ENCODE measurements at places on chromosomes 11 and 22.

- no peak overlapping the region for H3K27ac ChIP-seq
- no peak overlapping the region for H3K4me3 ChIP-seq
- H3K27me3 ChIP-seq, result no peaks in the 10 kb centered on the region
- peaks cover 3% of the 10 kb centered on the region for H3K4me1 ChIP-seq
- no peak for DNase-seq
- no peaks in the 10 kb centered on the region for H3K36me3 ChIP-seq
Observed at GRCh38 chr22:39958949-39959639, 1.1 kb upstream of the TMA7B start.

DNA sequence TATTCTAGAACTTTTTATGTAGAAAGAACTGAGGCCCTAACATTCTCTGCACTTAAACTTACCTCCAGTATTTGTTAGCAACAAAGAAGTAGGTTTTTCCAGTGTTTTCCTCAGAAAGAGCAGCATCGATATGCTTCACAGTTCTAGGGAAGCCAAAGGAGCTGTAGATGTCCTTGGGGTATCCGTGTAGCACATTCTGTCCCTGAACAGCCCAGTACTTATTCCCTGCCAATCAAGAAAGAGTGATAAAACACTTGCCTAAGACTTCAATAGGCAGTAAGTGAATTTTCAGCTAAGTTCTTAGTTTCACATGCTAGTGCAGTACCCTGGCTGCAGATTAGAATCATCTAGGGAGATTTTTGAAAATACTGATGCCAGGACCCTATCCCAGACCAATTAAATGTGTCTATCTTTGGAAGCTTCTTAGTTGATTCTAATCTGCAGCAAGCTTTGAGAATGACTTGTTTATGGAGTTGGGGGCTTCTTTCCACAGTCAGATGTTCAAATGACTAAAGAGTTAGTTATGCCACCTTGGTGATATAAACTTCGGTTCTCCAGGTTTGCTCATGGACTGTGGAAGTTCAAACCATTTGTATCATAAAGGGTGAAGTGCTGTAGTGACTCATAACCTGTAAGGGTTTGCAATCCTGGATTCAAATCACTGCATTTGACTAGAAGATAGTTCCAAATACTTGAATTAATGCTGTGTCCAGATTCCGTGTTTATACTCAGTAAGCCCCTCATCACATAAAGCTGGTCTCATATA, 6.5 kb downstream of the MMP1 start:
- no peak overlapping the region for H3K4me3 ChIP-seq
- no peaks in the 10 kb centered on the region for H3K36me3 ChIP-seq
- H3K4me1 ChIP-seq, result no peaks in the 10 kb centered on the region
- no peak overlapping the region for H3K27ac ChIP-seq
- no peak for DNase-seq

DNA sequence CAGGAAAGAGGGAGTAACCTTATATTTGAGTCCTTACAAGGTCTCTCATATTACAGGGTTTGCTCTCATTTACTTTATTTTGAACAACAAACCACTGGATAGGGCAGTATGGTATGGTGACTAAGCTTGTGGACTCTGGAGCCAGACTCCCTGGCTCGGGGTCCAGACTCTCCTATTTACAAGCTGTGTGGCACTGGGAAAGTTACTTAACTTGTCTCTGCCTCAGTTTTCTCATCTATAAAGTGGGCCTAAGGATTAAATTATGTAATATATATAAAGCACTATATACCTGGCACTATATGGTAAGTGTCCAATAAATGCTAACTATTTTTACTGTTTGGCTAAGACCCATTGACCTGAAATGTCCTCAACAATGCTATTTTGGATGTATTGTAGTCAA, 1.7 kb upstream of the DCHS1 start:
- H3K27me3 ChIP-seq, result peaks cover 6% of the 10 kb centered on the region

DNA sequence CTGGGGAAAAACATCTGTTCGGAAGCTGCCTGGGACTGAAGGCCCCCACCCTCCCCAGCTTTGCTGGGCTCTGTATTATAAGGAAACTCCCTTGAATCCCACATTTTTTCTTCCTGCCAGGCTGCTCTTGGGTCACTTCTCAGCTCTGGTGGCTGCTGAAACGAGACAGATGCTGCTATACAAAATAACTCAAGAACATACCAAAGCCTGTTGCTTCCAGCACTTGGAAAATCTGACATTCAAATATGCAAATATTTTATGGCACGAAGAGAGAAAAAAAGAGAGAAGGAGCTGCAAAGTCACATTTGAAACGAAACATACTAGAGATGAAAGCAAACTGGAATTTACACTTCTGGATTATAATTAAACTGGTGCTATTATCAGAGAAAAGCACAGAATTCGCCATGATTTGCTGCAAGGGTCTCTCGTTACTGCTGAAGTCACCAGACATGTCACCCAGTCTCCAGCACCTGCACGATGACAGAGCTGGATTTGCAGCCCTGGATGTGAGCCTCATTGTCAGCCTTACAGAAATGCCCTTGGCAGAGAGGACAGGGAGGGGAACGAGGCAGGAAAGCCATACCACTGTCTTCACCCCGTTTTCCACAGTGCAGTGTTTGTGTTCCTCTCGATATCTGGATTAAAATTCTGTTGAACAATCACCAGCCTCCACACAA, 47.9 kb upstream of the IGSF9B start:
- no peak for DNase-seq
- no peaks in the 10 kb centered on the region for H3K27me3 ChIP-seq
- H3K36me3 ChIP-seq, result no peaks in the 10 kb centered on the region
- peaks cover 8% of the 10 kb centered on the region for H3K4me1 ChIP-seq
- no peak overlapping the region for H3K27ac ChIP-seq

GRCh38 chr11:73273222-73273895, 1.2 kb downstream of the P2RY6 start:
- peaks cover 2% of the 10 kb centered on the region for H3K4me1 ChIP-seq
- DNase-seq, result no peak
- no peaks in the 10 kb centered on the region for H3K36me3 ChIP-seq

DNA sequence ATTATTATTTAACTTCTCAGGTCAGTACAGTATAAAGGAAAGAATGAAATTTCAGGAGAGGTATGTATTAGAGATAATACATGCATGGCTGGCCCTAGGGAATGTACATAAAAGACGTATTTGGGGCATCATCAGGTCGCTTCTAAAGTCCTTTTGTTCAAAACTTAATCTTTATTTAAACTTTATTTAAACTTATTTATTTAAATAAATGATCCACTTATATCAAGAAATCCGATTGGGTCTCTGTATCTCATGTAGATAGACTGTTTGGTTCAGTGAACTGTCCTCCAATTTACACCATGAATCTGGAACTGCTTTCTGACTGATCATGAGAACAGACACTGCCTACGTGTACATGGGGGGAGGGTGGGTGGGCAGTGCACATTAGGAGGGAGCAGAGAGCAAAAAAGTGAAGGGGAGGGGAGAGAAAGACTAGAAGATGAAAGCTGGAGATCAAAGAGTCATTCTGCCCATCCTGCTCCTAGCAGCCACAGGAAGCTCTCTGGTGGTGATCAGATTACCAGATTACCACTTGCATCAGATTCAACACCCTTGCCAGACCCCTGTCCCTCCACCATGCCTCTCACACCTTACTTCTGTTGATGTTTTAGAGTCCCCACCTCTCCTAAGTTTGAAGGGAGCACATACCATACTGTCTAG, 92.1 kb upstream of the MTMR2 start:
- H3K27me3 ChIP-seq, result no peaks in the 10 kb centered on the region
- H3K27ac ChIP-seq, result no peak overlapping the region
- H3K4me3 ChIP-seq, result no peak overlapping the region
- H3K36me3 ChIP-seq, result no peaks in the 10 kb centered on the region

- H3K27me3 ChIP-seq, result no peaks in the 10 kb centered on the region
- no peak overlapping the region for H3K27ac ChIP-seq
- no peaks in the 10 kb centered on the region for H3K36me3 ChIP-seq
- H3K4me1 ChIP-seq, result peaks cover 6% of the 10 kb centered on the region
Observed at GRCh38 chr11:65555693-65556231, 2.4 kb downstream of the LTBP3 start.

GRCh38 chr22:45866646-45867117, 110.3 kb downstream of the WNT7B start:
- no peak for DNase-seq
- no peak overlapping the region for H3K27ac ChIP-seq
- H3K4me1 ChIP-seq, result no peaks in the 10 kb centered on the region
- H3K27me3 ChIP-seq, result peaks cover 29% of the 10 kb centered on the region

DNA sequence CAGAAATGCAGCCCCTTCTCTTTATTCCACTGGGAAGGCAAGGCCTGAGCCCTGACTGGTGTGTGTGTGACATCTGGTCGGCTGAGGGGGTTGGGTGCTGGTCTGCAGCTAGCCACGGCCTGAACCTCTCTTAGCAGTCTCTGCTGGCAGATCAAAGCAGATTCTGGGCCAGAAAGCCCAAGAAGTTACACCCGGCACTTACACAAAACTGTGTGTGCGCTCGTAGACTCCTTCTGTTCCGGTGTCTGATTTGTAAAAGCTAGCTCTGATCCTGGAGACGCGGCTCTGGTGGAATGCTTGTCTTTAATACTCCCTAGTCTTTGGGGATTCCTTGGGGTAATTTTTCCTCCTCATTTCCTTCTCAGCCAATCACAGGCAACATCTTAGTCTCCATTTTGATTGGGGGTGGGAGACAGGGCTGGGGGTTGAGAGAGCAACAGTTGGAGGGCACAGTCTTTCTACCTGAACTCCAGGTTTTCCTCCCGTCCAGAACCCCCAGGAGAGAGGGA, 5.5 kb downstream of the PKNOX2 start:
- H3K4me1 ChIP-seq, result peaks cover 19% of the 10 kb centered on the region
- no peaks in the 10 kb centered on the region for H3K36me3 ChIP-seq
- peak overlapping the region; percentile 26 for H3K27ac ChIP-seq
- no peaks in the 10 kb centered on the region for H3K27me3 ChIP-seq
- DNase-seq, result peak; percentile 61

GRCh38 chr11:58637371-58637770, 14.9 kb downstream of the CNTF start:
- no peaks in the 10 kb centered on the region for H3K27me3 ChIP-seq
- H3K27ac ChIP-seq, result no peak overlapping the region
- H3K4me3 ChIP-seq, result no peak overlapping the region
- DNase-seq, result no peak
- H3K4me1 ChIP-seq, result no peaks in the 10 kb centered on the region
- no peaks in the 10 kb centered on the region for H3K36me3 ChIP-seq

GRCh38 chr11:120546312-120547205, 35.0 kb downstream of the GRIK4 start:
- H3K36me3 ChIP-seq, result no peaks in the 10 kb centered on the region
- no peaks in the 10 kb centered on the region for H3K27me3 ChIP-seq
- DNase-seq, result peak; percentile 65

GRCh38 chr11:118628861-118629549, 21.6 kb downstream of the PHLDB1 start:
- H3K27ac ChIP-seq, result no peak overlapping the region
- H3K36me3 ChIP-seq, result no peaks in the 10 kb centered on the region
- H3K4me3 ChIP-seq, result no peak overlapping the region
- no peaks in the 10 kb centered on the region for H3K27me3 ChIP-seq
- peaks cover 3% of the 10 kb centered on the region for H3K4me1 ChIP-seq

DNA sequence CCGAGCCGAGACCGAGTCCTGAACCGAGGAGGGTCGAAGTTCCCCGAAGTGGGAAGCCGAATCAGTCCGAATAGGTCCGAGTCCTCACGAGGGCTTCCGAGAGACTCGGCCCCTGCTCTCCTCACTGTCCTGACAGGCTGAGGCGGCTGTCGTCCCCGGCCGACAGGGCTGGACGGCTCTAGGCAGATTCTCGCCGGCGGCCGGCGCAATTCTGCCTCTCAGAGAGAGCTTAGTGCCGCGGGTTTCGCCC, 191 bp upstream of the DEAF1 start:
- no peaks in the 10 kb centered on the region for H3K36me3 ChIP-seq
- DNase-seq, result no peak
- no peaks in the 10 kb centered on the region for H3K4me1 ChIP-seq
- peak overlapping the region; percentile 100 for H3K27ac ChIP-seq

DNA sequence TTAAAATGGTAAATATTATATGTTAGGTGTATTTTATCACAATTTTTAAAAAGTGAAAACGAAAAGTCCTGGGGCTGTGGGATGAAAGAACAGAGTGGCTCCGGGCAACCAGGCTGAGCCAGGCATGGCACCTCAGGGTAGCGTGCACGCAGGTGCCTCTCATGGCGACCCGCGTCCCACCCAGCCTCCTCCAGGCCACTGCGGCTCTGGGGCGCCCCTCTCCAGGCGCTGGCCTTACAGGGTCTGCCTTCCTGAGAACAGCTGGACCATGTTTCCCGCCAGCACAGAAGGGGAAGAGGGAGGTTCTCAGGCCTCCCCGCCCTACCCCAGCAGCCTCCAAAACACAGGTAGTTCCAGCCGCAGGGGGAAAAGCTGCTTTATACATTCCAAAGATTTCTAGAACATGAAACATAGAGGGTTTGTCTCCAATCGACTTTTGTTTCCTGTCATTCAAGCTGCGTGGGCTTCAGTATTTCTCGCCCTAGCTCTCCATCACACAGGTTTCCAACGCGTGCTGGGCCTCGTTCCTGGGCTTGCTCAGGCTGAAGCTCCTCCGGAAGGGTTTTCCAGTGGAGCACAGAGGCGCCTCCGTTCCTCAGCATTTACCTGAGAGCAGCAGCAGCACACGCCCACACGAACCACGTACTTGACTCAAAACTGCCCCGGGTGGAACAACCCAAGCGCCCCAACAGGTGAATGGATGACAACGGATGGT, 10.5 kb downstream of the EHD1 start:
- H3K4me3 ChIP-seq, result no peak overlapping the region
- no peaks in the 10 kb centered on the region for H3K27me3 ChIP-seq
- H3K4me1 ChIP-seq, result no peaks in the 10 kb centered on the region
- no peaks in the 10 kb centered on the region for H3K36me3 ChIP-seq
- no peak overlapping the region for H3K27ac ChIP-seq

DNA sequence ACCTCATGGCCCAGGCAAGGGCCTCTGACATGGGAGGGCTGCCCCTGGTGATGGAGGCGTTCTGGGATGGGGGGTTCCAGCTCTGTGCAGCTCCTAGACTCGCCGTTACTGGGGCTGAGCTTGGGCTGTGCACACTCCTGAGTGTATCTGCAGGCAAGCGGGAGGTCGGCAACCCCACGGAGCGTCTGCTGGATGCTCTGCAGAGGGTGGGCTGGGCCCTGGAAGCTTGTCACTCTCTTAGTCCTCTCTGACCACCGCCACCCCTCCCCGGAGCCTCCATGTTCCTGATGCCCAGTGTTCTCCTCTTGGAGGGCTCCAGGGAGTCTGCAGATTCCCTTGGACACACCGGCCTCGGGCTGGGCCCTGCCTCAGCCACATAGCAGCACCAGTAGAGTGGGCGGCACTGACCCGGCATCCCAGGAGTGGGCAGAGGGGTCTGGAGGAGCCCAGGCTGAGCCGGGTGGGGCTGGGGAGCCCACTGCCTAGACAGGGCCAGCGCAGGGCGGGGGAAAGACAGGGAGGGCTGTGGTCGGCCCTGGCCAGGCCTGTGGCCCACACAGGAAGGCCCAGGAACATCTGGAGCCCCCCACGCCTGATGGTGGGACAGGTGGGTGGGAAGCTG, 20.6 kb upstream of the MUC5B start:
- H3K4me1 ChIP-seq, result no peaks in the 10 kb centered on the region
- no peaks in the 10 kb centered on the region for H3K36me3 ChIP-seq
- H3K27me3 ChIP-seq, result no peaks in the 10 kb centered on the region
- H3K27ac ChIP-seq, result no peak overlapping the region

GRCh38 chr11:17554487-17554886, 7.4 kb downstream of the OTOG start:
- no peaks in the 10 kb centered on the region for H3K36me3 ChIP-seq
- DNase-seq, result no peak
- H3K27me3 ChIP-seq, result no peaks in the 10 kb centered on the region
- no peak overlapping the region for H3K4me3 ChIP-seq

Data from mesendoderm (in vitro differentiated cells).